ENCODE measurements at places on chromosomes 4 and X.
A peak's percentile ranks its signal among the peaks of the same experiment; 100 is the strongest.

GRCh38 chr4:137819964-137820383 is 287.7 kb upstream of the PCDH18 start:
- peak; percentile 3 for DNase-seq

GRCh38 chr4:112702892-112703291 is 65.9 kb downstream of the LARP7 start:
- no peak for DNase-seq

- DNase-seq, result no peak
These were observed 14.0 kb downstream of the SHOX start for GRCh38 chrX:644304-645281.

DNA sequence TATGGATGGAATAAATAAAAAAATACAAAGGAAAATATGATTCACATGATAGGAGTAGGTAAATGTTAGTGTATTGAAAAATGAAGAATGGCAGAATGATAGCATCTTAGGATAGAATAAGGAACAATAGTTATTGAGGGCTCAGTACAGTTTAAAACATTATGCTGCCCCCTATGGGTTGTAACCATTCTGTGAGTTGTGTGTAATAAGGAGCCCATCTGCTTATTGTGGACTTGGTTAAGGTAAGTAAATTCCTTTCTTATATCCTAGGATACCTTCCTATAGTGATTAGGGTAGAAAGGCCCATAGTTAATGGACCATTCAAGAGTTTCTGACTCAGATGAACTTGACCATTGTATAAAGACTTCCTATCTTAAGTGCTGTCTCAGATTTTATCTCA is 195.8 kb downstream of the PDHA2 start:
- DNase-seq, result peak; percentile 79

- DNase-seq, result no peak
These were observed 14.8 kb downstream of the ARHGEF6 start for GRCh38 chrX:136765821-136766356.

DNA sequence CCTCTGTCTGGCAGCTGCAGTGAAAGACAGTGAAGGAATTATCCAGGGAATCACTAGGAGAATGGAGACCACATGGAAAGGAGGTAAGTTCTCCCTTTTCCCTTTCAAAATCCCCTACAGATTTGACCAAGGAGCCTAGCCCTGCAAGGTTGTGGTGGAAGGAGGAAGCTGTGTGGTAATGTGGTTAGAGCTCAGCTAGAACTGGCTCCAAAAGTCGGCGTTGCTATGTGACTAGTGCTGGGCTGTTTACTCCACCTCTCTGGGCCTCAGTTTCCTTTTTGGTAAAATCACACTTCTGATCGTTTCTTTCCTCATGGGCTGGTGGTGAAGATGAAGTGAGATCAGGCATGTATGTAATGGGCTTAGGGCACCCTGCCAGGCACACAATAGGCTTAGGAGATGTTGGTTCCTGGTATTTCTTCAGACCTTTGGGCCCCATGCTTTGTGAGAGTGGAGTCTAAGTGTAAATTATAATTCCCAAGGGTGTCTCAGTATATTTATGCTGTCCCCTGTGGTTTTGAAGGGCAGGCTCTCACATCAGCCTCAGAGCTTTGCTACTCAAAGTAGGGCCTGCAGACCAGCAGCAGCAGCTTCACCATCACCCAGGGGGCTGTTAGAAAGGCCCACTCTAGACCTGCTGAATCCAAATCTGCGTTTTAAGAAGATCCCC is 183.7 kb upstream of the BCOR start:
- DNase-seq, result no peak

DNA sequence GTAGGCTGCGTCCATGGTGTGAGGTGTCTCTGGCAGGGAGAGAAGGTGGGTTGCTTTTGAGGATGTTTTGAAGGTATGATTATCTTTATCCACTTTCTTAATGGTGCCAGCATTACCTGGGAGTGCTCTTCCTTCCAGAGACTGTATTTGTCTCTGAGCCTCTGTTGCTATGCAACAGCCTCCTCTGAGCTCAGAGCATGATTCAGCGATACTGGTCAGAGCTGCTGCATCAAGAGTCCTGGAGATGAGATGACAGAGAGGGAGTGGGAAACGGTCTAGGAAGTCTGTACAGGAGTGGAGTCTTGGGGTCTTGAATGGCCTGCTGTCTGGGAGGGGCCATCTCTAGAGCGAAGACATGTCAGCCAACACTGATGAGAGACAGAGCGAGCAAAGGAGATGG is 104.4 kb upstream of the RAB40AL start:
- DNase-seq, result no peak

GRCh38 chrX:132612821-132613564 is 124.2 kb upstream of the MBNL3 start:
- peak; percentile 15 for DNase-seq

GRCh38 chr4:170580651-170581050 is 490.9 kb upstream of the AADAT start:
- DNase-seq, result no peak

GRCh38 chr4:3186609-3187008 is 62.4 kb upstream of the MSANTD1 start:
- DNase-seq, result no peak

- no peak for DNase-seq
These were observed 11.8 kb upstream of the SOWAHB start for GRCh38 chr4:76909711-76910110.

GRCh38 chr4:123623611-123624010 is 227.0 kb downstream of the SPRY1 start:
- DNase-seq, result no peak

DNA sequence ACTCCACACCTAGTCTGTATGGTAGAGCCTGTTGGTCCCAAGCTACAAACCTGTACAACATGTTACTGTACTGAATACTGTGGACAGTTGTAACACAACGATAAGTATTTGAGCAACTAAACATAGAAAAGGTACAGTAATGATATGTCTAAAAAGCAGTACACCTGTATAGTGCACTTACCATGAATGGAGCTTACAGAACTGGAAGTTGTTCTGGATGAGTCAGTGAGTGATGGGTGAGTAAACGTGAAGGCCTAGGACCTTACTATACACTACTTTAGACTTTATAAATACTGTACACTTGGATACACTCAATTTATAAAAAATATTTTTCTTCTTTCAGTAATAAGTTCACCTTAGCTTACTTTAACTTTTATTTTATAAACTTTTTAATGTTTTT is 104.0 kb downstream of the TMA16 start:
- DNase-seq, result no peak

GRCh38 chr4:110287130-110287529 is 88.7 kb upstream of the ELOVL6 start:
- DNase-seq, result no peak

DNA sequence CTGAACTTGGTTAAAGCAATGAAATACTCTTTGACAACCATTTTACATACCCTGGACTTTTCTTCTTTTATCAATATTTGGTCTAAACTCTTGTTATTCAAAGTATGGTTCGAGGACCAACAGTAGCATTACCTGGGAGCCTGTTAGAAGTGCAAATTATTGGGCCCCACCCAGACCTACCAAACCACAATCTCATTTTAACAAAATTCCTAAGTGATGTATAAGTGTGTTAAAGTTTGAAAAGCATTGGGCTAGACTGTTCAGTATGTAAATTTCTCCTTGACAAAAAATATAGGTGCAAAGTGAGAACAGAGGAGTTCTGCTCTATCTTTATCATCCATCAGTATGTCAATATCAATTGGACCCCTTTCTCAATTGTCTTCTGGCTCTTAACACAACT is 67.1 kb downstream of the PGRMC1 start:
- DNase-seq, result no peak

DNA sequence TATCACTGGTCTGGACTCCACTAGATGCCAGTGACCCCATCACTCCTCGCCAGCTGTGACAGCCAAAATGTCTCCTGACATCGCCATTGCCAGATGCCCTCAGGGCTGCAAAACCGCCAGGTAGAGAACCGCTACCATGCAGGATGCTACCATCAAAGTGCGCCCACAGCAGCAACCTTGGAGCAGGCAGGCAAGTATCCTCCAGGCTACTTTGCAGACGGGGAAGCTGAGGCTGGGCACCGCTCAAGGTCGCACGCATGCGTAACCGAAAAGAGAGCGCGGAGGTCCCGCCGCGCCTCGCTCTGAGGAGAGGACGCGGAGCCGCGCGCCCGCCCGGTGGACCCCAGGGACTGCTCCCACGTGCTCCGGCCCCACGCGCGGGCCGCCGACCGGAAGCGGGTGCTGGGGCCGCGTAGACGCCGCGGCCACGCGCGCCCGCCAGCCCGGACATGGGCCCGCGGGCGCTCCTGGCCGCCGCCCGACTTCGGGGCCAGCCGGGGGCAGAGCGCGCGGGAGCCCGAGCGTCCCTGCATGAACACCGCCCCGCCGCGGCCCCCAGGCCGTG is at the start of gene STS:
Gene STS (plus strand): TSS at position 300 of the 565 bp plus-strand sequence. CDS start 105,488 bp downstream, outside the sequence.
- DNase-seq, result peak; percentile 31

DNA sequence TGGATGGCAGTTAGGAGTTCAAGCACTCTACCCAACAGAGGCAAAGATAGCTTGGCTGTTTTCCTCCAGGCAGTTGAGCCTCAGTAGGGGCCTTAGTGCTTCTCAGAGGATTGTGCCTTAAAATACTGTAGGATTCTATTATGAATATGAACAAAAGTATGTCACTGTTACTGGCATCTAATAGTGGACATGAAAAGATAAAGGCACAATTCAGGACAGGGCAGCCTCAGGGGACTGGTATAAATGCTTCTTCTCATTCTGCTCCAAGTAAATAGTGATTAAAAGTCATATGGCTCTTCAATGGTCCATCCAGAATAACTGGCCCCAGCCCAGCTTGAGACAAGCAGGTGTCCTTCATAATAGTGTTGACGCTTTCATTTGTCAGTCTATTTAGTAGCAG is 17.7 kb downstream of the COL4A6 start:
- DNase-seq, result no peak

- no peak for DNase-seq
These were observed 5.0 kb upstream of the MMAA start for GRCh38 chr4:145614233-145614610.

GRCh38 chr4:61375301-61375700 is 175.2 kb downstream of the ADGRL3 start:
- no peak for DNase-seq

GRCh38 chrX:56233100-56233499 is 944 bp downstream of the KLF8 start:
- no peak for DNase-seq

- DNase-seq, result no peak
These were observed 46.6 kb downstream of the ANKRD17 start for GRCh38 chr4:73211968-73212367.

GRCh38 chr4:168183717-168184571 is 91.6 kb downstream of the ANXA10 start:
- DNase-seq, result peak; percentile 17

GRCh38 chr4:81607950-81608349 is 136.2 kb upstream of the RASGEF1B start:
- no peak for DNase-seq

GRCh38 chrX:11105080-11105479 is 6.1 kb upstream of the HCCS start:
- DNase-seq, result no peak

DNA sequence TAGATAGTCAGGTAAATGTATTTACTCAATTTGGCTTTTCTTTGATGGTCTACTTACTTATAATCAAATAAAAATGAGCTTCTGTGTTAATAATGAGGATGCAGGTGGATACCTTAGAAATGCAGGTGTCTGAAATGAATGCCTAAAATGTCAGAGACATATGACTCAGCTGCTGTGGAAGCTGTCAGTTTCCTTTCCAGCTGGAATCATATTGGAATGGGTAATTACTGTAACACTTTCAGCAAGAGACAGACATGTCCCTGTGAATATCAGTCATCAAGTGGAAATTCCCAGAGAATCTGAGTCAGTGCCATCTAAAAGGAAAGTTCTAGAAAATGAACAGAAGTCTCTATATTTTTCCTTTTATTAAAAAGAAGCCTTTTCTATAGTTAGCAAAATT is 783.0 kb upstream of the AADAT start:
- DNase-seq, result no peak

- peak; percentile 50 for DNase-seq
These were observed 165.6 kb downstream of the SH3KBP1 start for GRCh38 chrX:19721726-19722370.

DNA sequence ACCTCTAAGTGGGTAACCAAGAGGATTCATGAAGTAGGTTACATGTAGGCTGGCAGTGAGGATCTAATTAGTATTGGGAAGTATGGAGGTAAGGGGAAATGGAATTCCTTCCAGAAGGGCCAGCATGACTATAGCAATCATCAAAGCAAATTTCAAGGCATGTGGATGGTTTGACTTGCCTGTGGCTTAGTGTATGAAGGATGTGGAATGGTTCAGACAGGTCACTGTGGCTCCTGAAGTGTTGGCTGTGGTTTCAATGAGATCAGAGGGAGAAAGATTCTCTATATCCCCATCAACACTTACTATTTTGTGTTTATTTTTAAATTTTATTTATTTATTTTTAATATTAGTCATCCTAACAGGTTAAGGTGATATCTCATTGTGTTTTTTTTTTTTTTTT is 121.6 kb upstream of the TBC1D9 start:
- DNase-seq, result no peak

GRCh38 chr4:4663028-4663427 is 121.2 kb upstream of the STX18 start:
- no peak for DNase-seq

DNA sequence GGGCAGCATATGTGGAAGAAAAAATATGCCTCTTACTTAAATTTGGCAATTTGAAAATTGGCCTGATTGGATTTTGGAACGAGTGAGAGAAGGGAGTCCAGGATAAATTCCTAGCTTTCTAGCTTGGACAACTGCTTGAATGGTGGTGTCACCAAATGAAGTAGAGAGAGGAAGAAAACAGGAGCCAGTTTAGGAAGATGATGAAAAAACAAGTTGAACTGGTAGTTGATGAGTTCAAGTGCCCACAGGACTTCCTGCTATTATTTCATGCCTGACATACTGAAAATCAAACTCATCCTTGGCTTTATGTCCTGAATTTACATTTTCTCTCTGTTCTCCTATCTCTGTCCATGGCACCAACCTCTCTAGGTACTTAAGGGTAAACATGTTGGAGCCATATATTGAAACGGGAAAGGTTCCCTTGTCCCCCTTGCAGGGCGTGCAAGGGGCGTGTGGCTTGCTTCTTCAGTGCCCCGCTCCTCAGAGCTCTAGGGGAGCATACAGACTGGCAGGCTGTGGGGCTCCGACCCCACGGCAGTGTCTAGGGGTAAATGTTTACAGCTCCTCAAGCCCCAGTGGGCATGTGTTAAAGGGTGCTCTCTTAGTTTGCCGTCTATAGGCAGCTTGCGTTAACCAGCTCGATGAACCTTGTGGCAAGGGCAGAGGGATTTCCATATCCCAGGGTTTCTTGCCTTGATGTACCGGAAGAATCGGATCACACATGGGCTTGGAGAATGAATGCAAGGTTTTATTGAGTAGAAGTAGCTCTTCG is 250.7 kb upstream of the PGRMC2 start:
- no peak for DNase-seq

DNA sequence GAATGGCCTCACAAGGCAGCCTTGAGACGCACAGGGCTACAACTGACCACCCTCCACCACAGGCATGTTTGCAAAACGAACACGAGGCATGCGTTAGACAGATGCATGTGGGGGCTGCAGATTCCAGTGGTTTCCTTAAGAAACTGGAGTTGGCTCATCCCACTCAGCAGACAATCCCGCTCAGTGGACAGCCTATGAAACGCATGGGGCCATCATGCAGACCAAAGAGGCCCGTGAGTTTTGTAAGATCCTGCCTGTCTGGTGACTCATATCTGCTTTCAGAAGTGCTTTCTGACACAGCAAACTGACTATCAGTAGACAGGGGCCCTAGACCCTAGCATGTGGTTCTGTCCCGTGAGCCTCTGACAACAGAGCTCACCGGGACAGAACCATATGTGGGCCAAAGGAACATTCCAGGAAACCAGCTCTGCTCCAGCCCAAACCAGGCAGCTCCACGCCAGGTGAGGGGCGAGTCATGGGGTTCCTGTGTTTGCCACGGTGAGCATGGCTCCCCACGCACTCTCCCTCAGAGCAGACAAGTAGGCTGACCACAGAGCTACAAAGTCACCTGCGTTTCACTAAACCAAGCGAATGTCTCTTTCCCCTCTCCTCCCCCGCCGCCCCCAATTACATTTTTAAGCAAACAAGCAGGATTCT is 74.4 kb downstream of the MTMR1 start:
- no peak for DNase-seq

Measured in globus pallidus (tissue), 1 donor.